ENCODE measurements at places on chromosomes 12 and 14.
A peak's percentile ranks its signal among the peaks of the same experiment; 100 is the strongest.

DNA sequence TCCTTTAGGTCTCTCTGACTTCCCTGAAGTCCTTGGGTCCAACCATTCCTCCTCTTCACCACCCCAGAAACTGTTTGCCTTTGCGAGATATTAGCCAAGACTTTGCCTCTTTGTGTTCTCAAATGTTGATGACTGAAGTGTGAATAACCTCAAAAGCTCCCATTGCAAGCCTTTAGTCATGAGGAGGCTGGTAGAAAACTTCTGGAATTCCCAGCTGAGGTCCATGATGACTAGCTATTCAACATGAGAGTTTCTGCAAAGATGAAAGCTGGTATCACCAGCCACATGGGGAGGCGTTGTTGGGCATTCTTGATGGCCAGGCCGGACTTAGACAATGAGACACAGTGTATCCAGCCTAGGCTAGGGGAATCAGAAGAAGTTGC lies 111.7 kb downstream of the TBX5 start:
- no peak for DNase-seq

DNA sequence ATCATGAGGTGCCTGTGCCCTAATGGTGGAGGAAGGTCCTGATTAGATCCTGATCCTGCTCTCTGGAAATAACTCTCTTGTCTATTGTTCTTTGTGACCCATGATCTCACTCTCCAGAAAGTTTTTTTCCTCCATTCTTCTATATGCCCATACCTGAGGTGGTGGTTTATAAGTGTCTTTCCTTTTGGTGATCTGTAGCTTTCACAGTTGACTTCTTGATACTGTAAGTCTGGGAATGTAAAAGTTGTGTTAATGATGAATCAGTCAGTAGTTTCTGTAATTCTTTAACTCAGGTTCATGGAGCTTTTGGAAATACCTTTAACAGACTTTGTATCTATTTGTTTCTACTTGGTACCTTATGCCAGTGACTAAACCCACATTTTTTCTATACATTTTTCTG lies 444.0 kb upstream of the FLRT2 start:
- DNase-seq: no peak

DNA sequence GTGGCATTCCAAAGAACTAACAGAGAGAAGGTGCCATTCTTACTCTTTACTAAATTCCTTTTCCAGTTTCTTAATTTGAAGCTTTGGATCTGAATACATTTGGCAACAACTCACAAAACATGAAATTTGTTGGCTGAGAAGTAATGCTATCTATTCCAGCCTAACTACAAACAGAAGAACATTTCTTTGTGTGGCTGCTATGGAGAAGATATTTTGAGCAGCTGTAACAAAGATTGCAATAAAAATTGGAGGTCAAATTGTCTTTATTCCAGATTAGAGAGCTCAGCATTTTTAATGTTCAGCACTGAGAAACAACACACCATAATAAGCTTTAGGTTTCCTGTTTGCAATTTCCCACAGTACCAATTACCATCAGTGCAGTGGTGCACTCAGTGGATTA lies 835.8 kb upstream of the FLRT2 start:
- no peak for DNase-seq

- no peak for DNase-seq
These were observed 32.0 kb downstream of the DAO start for GRCh38 chr12:108911915-108912314.

DNA sequence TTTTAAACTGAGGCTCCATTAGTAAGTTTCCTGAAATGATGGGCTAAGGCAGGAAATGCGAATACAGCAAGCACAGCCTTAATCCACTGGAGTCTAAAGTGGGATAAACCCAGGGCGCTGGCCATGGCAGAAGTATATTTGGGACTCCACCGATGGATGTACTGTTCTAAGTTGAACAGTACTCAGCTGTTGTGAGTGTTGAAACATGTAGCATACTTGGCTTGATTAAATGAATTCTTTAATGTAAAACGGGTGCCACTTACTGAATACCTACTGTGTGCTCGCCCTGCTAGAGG lies 996 bp downstream of the SSPN start:
- DNase-seq: no peak

DNA sequence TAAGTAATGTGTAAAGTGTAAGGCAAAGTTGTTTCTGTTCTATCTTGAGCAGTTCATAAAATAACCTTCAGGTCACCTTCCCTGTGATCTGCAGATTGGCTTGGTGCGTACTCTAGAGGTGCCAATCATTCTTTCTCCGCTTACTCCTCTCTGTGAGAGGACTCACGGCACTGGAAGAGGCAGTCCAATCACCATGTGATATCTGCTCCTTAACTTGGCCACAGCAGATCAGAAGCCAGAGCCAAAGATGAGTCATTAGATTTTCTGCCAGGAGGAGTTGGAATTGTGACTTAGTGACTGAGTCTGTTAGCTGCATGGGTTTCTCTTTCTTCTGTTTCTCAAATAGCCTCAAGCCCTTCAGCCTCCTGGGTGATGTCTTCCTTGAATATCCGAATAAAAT lies 165.5 kb downstream of the SLC41A2 start:
- no peak for DNase-seq

- no peak for DNase-seq
These were observed 12.2 kb downstream of the SLC7A7 start for GRCh38 chr14:22802860-22803686.

- no peak for DNase-seq
These were observed 34.5 kb downstream of the TRPV4 start for GRCh38 chr12:109798691-109799090.

GRCh38 chr12:103626498-103626897 lies 39.4 kb downstream of the STAB2 start:
- DNase-seq: no peak

- DNase-seq: no peak
These were observed 474 bp downstream of the FITM1 start for GRCh38 chr14:24130717-24131548.

DNA sequence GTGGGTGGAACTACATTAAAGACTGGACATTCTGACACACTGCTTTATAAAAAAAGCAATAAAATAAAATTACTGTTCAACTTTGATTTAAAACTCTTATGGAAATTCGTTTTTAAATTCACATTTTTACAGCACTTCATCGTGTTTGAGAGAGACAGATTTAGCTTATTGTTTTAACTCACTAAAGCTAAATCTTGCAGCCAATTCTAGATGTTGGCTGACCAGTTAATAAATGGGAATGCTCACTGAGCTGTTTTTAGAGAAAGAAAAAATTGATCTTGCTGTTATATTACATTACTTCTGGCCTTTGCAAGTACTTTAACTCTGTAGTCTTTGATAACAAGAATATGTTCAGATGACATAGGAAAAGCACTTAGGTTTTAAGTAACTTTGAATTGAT lies 157.1 kb downstream of the PLCZ1 start:
- DNase-seq: no peak

GRCh38 chr12:43221216-43221615 lies 330.8 kb downstream of the ADAMTS20 start:
- no peak for DNase-seq

GRCh38 chr14:30657606-30658163 lies 35.6 kb downstream of the SCFD1 start:
- peak; percentile 31 for DNase-seq

- no peak for DNase-seq
These were observed 2.2 kb downstream of the TMEM132C start for GRCh38 chr12:128269181-128269591.

GRCh38 chr12:111995782-111996480 lies 17.0 kb downstream of the TMEM116 start:
- no peak for DNase-seq

GRCh38 chr14:81342850-81343580 lies 57.1 kb downstream of the STON2 start:
- no peak for DNase-seq

DNA sequence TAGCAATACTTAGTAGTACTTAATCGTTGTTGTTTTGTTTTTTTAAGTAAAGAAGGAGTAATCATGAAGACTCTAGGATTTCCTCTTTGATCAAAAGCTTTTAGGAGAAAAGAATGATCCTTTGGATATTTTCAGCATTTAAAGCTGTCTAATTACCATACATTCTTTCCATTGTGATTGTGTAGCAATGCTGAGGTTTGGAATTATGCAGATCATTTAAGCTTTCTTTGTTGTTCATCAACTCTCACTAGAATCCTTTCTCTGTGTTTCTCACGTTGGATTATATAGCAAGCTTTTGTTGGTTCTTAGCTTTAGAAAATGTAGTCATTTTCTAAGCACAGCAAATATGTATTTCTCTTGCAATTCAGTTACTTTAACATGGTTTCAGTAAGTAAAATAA lies 25.8 kb downstream of the CCDC91 start:
- DNase-seq: no peak

- DNase-seq: no peak
These were observed 32.4 kb downstream of the PRPF40B start for GRCh38 chr12:49655595-49656236.

GRCh38 chr12:77835969-77836368 lies 5.3 kb downstream of the NAV3 start:
- DNase-seq: no peak

- no peak for DNase-seq
These were observed 106.1 kb downstream of the PAX9 start for GRCh38 chr14:36767603-36768281.

DNA sequence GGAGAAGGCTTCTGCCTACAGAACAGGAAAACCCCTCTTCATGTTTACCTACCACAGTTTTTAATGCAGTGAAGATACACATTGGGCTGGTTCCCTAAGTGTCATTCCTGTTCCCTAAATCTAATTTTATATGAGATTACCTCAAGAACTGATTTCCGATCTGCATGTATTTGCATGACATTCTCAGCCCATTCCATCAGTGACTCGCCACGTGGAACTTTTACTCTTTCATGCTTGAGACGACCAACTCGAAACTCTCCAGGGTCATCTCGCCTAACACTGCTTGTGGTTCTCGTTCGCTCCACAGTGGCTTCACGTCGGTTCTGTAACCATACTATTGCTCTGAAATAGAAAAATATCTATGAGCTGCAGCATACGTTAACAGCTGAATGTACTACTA lies 83.1 kb upstream of the STRN3 start:
- no peak for DNase-seq

DNA sequence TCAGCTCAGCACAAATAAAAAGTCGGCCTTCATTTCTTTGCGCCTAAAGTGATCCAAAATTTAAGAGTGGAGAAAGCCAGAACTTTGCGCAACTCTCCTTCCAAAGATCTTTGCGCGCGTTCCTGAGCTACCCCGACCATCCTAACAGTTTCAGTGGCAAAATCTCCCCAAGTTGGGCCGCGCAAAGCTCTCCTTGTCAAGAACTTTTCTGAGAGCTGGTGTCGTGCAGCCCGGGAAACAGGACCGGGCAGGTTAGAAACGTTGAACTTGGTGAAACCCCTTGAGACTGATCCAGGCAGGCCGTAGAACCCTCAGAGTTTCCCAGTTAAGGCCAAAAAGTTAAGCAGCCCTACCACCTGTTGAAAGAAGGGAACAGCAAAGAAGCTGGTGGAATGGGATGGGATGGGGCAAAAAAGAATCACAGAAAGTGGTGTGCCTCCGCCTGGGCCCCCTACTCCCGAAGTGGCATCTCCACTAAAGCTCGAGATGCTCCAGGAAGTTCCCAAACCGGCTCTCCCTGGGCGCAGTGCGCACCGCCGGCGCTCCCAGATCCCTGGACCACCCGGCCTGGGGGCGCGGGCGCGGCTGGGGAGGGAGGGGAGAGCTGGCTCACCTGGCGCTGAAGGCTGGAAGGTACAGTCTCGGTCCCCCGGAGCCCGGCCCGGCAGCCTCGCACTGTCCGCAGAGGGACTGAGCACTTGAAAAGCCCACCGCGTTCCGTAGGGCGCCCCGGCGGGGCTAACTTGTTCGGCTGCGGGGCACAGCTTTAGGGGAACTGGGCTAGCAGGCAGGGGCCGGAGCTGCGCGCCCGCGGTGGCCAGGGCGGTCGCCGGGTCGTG lies 768 bp downstream of the DBX2 start:
- DNase-seq: no peak

- no peak for DNase-seq
These were observed 31.5 kb downstream of the SLC6A12 start for GRCh38 chr12:182381-182892.

GRCh38 chr12:93302331-93303229 lies 75.1 kb upstream of the NUDT4 start:
- no peak for DNase-seq

DNA sequence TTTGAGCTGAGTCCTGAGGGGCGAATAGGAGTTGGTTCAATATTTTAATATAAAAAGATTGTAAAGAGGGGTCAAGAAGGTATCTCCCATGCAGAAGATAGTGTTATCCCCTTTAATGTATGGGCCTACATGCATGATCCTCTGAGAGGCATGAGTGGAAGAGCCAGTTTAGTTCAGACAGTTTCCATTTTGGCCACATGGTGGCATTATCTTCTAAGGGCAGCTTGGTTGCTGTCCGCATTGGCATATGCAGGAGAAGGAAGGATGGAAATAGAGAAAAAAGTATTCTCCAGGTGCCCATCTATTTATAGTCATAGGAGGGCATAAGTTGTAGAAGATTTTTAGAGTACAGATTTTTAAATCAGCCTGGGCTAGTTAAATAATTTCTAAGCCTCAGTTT lies 5.4 kb downstream of the SAMD4A start:
- peak; percentile 62 for DNase-seq

DNA sequence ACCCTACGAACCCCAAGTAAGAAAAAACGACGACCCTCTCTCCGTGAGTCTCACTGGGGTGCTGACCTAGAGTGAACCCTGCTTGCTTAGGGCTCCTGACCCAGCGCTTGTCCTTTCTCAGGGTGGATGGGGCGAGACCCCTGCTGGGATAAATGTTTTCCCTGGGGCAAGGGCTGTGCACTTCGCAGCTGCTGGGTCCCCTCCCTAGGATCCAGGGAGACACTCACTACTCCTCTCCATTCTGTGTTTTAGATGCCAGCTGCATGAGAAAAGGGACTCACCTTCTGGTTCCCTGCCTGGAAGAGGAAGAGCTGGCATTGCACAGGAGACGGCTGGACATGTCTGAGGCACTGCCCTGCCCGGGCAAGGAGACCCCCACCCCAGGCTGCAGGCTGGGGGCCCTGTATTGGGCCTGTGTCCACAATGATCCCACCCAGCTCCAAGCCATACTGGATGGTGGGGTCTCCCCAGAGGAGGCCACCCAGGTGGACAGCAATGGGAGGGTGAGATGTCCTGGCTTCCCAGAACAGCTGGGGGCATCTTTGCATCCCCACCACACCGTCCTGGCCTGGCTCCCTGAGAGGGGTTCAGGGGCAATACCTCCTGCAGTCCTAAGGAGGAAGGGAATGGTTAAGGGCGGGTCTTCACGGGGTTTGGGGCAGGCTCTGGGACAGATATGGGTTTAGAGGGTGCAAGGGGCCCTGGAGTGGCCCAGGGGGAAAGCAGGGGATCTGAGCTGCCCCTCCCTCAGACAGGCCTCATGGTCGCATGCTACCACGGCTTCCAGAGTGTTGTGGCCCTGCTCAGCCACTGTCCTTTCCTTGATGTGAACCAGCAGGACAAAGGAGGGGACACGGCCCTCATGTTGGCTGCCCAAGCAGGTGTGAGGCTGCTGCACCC lies 663 bp downstream of the ANKRD33 start:
- no peak for DNase-seq

Measured in Kasumi-1 (cell line).